Activated CD8-positive, alpha-beta memory T cell treated with anti-CD3 and anti-CD28 coated beads for 1 hour (primary cell): ENCODE measurements at places on chromosomes 16 and 17.

DNA sequence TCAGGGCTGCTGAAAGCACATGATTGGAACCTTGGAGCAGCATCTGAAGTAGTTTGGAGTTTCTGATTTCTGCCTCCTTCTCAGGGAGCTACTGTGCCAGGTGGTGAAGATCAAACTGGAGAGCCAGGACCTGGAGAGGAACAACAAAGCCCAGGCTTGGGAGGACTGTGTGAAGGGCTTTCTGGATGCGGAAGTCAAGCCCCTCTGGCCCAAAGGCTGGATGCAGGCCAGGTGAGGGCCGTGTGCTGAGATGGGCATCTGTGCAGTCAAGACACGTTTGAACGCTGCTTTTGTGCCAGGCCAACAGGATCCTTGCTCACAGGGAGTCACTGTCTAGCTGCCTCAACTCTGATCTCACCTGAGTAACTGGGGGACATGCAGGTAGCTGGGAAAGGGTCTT is 23.8 kb downstream of the UBN1 start:
- no peak for DNase-seq

DNA sequence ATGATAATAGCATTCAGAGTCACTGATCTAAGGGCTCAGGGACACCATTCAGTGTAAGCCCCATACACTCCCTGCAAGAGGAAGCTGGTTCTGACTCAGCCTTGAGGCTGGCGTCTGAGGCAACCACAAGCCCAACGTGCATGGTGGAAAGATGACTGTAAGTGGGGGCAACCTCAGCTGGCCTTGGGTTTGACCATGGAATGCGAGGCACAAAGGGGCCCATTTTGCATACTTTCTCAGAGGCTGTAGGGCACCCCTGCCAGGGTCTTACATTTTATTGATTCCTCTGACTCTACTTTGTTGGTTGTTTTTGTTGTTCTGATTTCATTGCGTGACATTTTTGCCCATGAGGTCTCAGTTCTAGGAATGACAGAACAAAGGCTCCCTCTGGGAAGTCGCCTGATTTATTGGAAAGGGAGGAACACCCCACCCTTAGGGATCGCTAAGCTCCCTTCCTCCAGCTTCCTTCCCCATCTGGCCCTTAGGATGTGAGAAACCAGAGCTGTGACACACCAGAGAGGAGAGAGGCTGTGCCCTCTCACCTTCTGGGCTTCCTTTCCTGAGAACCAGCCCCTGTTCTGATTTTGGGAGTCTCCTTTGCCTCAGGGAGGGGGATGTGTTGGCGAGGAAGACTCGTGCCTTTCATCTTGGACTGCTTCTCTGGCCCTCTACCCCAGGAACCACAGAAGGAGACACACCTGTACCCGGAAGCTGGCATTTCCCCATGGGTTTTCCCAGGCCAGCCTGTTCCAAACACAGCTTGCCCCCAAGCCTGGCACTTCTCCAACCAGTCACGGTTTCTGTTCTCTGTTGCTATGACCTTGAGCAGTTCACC is 5.6 kb upstream of the CIITA start:
- peak; percentile 16 for DNase-seq

- DNase-seq, result no peak
Measured at GRCh38 chr17:82930043-82930923, 90.5 kb upstream of the ZNF750 start.

DNA sequence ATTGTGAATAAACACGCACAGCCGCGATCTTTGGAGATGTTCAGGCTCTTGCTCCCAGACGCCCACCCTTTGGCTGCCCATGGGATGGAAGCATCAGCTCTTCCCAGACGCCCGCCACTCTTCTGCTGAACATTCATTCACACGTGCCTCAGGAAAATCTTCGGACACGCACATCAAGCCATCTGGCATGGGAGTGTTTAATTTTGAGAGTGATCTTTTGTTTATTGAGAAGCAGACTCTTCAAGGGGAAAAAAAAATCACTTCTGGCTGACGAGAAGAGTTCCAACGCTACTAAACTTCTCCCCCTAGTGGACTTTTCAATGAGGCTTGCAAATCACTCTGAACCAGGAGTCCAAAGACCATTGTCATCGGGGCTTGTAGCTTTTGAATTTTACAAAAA is 62.0 kb upstream of the NUDT7 start:
- no peak for DNase-seq

- no peak for DNase-seq
Measured at GRCh38 chr16:78310196-78310595, 210.7 kb downstream of the WWOX start.

GRCh38 chr17:60392042-60392844 is at the start of gene USP32:
TSS of gene USP32 (minus strand) at chr17:60392133. CDS start at chr17:60391939, 194 bp downstream.
- peak; percentile 92 for DNase-seq

GRCh38 chr16:59249011-59249410 is 514.9 kb upstream of the GOT2 start:
- DNase-seq, result no peak

DNA sequence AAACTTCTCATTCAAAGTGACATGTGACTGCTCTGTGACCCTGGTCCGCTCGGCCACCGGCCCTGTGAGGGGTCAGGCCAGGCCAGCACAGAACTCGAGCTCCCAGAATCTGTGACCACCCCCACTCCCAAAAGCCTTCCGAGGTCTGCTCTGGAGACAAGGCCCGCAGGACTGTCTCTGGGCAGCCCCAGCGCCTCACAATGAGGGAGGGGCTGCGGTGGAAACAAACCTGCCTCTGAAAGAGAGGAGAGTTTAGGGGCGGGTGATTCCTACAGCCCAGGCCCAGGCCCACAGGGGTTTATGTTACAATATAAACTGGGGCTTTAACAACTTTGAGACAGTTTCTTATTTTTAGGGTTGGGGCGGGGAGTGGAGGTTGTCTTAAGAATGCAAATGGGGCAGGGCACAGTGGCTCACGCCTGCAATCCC is 19.9 kb downstream of the IGFBP4 start:
- no peak for DNase-seq

- DNase-seq, result no peak
Measured at GRCh38 chr17:57935833-57936807, 19.1 kb downstream of the CUEDC1 start.

- no peak for DNase-seq
Measured at GRCh38 chr16:19292186-19292585, 6.7 kb downstream of the CLEC19A start.

DNA sequence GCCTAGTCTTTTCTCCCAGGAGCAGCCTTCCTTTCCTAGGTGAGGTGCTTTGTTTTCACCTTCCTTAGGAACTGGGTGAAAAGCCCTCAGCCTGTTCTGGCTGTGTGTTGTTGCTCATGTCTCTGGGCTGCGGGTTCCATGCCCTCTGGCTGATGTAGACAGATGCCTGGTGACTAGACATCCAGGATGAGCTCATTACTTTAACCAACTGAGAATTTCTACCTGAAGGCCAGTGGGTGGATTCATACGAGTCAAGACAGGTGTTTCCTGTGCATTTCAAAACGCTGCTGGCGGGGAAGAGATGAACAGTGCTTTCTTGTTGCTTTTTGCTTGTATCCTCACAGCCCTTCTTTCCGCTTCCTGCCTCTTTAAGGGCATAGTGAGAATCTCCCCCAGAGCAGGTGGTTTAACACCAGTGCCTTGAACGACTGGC is 22.3 kb downstream of the SAP30BP start:
- DNase-seq, result no peak

GRCh38 chr17:79464318-79465010 is 146.4 kb downstream of the RBFOX3 start:
- no peak for DNase-seq
